ENCODE measurements at places on chromosomes 3 and 15.

DNA sequence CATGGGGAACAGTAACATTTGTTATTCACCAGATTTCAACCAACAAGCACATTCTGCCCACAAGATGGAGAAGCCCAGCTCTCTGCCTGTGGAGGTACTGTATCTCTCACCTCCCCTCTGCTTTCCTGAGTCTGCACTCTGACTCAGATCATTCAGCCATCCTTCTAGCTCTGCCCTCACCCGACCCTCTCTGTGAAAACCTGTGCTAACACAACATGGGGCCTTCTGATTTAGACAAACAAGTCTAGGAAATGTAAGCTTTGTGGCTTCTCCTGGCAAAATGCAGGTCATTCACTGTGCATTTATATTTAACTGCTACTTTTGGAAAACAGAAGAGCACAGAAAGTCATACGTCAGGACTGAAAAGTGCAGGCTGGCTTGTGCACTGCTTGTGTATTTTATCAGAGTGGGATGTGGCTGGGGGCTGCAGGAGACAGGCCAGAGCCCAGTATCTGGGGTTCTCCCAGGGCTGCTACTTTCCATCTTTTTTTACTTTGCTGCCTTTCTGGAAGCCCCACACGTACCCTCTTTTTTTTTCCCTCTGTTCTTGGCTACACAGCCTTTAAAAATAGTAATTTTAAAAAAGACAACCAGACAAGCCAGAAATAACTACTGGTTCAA, 50.8 kb downstream of the SUSD5 start:
- DNase-seq = no peak

DNA sequence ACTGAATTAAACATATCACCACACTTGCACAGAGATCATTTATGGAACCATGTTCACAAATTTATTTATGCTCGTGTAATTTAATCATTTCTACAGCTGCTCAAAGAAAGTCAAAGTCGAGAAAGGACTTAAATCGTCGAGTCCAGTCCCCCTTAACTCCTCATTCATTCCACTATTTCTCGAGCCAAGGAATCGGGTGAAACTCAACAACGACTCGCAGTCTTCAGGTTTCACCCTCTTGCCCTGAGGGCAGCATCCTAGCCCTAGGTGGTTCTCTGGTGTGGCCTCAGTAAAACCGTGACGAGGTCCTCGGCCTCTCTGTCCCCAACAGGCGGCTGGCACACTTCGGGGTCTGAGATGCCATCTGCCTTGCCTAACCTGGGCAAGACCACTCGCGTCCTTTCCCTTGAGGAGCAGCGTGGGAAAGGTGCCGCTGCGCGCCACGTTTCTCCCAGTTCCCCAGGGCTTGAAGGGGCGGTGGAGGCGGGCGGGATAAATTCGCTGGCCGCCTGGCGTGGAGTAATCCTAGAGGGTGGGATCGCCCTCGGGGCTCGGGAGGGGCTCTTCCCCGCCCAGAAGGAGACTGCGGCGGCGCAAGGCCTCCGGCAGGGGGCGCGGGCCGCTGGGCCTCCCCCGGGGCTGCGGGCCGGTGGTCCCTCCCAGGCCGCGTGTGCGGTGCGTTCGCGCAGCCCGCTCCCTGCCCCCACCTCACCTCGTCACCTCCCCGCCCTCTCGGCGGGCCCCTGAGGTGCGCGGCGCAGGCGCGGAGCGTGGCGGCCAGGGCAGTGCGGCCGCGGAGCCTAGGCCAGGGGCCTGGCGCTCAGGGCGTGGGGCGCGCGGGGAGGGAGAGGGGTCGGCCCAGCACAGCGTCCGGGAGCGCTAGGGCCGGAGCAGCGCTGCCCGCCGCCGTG, at the start of gene ZNF639:
ZNF639 (plus strand) TSS at position 746 of the 911 bp plus-strand sequence. CDS start 5,263 bp downstream, outside the sequence.
- DNase-seq = peak; percentile 50

DNA sequence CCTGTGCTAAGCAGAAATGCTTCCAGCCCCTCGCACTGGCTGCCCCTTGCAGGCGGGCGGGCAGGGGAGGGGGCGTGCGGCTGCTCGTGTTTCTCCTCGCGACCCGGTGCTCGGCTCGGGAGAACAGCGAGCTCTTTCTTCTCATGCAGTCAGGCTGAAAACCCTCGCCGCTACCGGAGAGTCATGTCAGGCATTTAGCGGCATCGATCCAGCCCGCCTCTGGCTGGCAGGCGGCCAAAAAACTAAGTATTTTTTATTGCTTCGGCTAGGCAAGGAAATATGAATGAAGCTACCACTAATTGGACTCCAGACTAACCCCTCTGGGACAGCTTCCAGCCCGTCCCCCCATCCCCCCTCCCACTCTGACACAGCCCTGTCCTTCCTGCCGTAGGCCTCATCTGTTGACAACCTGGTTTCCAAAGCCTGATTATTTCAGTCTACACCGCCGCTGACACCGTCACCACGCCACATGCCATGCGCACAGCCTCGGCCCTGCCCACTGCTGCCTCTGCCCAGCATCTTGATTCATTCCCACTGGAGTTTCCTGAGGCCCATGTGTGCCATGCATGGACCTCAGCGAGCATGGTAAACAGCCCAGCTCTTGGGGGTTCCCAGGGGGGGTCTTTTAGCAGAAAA, 35.3 kb downstream of the TLE3 start:
- DNase-seq = no peak

GRCh38 chr3:89278302-89279025, 171.0 kb downstream of the EPHA3 start:
- DNase-seq = no peak

GRCh38 chr3:16515885-16516420, 2.5 kb upstream of the RFTN1 start:
- no peak for DNase-seq

DNA sequence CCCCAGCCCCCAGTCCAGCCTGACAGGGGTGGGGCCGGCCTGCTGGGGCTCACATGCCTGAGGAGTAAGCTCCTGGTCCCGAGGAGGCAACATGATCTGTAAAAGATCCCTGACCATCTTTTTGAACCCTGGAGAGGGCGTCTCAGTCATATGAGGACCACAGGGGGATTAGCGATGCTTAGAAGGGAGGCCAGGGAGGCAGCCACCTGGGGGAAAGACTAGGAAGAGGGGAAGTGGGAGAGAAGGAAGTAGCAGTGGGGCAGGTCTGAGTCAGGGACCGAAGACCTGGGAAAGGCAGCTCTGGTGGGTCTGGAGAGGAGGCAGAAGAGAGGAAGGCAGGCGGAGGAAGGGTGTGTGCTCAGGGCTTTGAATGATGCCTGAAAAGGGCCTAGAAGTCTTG, 18.9 kb downstream of the PIF1 start:
- DNase-seq = no peak

GRCh38 chr3:34570916-34571705, 772.7 kb downstream of the PDCD6IP start:
- DNase-seq = no peak

DNA sequence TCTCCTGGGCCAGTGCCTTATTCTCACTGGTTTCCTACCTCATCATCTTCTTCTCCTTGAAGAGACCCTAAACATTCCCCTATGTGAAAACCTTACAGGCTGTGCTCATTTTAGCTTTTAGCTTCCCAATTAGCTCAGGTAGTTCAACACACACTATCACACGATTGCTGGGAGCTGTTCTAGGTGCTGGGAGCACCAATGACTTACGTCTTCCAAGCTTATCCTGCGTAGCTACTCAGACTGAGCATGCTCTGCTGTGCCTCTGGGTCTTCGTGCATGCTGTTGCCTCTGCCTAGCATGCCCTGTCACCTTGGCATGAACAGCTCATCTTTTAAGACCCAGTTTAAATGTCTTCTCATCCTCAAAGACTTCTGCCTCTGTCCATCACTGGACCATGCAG, 55.7 kb upstream of the APEH start:
- DNase-seq = no peak

DNA sequence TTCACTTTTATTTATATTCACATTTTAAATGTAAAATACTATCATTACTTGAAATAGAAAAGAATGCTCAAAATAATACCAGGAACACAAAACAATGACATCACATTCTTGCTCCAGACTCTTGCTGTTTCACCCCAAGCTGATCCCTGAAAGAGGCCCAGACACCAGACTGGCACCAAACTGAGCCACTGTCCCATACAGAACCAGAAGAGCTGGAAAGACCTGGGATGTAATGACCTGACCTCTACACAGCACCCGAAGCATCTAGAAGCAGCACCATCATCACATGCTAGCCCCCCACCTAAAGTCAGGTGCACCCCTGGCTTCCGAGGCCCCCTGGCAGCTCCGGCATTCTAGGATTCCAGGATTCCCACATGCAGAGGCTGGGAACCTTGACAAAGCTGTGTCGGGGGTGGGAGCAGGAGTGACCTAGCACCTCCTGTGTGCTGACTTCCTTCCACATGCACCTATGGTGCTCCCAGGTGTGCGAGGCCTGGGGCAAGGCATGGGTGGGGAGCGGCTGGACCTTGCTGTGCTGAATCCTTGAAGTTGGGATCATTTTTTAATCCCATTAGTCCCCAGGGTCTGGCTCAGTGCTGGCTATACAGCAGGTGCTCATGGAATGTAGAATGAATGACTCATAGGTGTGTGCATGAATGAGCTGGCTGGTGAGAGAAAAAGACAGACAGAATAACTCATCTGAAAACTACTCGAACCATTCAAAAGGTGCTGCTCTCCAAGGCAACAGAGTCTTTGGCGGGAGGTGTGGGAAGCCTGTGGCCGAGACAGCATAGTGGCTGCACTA, 144.7 kb upstream of the IQSEC1 start:
- peak; percentile 67 for DNase-seq

DNA sequence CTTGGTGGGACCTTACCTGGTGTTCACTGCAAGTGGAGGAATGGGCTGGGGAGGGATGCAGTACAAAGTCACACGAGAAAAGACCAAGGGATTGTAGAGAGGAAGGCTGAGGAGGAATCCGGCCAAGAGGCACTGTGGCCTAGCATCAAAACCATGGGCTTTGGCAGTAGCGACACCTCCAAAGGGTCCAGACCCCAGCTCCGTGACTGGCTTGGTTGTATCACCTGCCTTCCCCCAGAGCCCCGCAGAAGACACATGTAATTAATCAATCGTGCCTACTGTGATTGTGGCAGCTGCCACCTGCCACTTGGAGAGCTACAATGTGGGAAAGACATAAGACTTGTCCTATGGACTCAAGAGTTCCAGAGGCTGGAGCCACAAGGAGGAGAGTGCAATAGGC, 54.7 kb downstream of the ST8SIA2 start:
- DNase-seq = no peak

GRCh38 chr15:67521783-67522568, 1.0 kb downstream of the C15orf61 start:
- no peak for DNase-seq

DNA sequence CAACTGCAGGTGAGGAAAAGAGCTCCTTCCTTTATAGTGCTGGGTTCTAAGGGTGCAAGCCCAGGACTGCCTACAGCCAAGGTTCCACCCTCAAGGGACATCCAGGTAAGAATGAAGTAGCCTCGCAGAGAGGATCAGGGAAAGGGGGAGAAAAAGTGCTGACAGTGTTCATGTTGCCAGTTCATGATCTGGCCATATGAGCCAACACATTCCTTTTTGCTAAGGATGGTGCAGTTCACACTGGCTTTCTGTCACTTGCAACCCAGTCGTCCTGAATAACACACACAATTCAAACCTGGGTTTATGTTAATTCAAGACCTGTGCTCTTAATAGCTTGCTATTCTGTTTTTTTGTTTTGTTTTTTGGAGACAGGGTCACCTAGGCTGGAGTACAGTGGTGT, 9.0 kb downstream of the CLN6 start:
- no peak for DNase-seq

GRCh38 chr3:71163198-71163918, 420.2 kb downstream of the FOXP1 start:
- no peak for DNase-seq

- no peak for DNase-seq
Measured at GRCh38 chr15:100726070-100726420, 123.7 kb downstream of the ASB7 start.

DNA sequence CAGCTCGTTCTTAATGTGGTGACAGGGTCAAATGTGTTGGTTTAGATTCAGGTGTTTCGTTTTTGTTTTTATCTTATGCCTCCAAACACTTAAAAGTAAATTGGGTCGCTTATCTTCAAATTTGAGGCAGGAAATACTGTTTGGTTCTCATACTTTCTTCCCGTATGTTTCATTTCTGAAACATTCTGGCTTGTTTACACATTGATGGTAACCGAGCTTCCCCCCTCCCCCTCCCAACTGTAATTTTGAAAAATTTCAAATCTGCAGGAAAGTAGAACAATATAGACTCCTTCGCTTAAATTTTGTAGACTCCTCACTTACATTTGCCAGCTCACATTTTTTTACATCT, 64.9 kb downstream of the CMTM8 start:
- DNase-seq = no peak

DNA sequence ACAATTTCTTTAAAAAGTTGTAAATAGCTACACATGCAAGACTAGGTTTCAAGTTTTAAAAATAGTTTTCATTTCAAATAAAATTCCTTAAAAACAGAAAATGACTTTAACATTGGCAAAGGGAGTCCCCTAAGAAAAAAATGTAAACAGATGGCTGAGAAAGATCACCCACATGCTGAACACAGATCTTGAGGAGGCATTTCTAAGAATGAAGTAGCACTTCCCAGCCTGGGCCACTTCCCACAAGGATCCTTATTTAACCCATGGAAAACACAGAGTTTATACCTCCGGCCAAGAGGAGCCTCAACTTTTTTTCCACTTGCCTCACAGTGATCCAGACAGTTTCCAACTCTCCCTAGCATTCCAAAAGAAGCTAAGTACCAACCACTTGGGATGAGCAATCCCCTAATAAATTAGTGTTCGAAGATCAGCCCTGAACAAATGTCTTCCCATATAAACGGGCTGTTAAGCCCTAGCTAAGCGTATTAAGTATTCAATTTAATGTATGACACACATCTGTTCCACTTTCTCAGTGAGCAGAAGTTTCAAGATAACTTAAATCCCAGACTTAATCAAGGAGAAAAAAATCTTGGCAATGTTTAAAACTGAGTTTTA, 61.4 kb downstream of the GADL1 start:
- DNase-seq = no peak

DNA sequence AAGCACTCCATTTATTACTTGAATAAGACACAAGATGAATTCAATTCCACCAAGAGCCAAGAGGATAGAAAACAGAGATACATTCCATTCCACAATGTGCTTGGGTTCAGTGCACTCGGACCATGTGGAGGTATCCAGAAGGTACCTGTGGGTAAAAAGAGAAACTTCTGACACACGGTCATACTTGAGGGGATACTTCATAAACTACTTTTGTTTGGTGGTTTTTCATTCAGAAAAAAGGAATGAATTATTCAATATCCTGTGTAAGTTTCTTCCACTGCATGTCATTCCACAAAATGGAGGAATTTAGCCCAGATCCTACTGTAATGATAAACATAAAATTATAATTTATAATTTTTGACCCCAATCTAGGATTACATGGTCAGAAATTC, 5.7 kb downstream of the TM4SF1 start:
- no peak for DNase-seq

- no peak for DNase-seq
Measured at GRCh38 chr3:134378384-134378783, 4.1 kb upstream of the AMOTL2 start.

GRCh38 chr3:99475229-99475628, 163.2 kb upstream of the COL8A1 start:
- no peak for DNase-seq

DNA sequence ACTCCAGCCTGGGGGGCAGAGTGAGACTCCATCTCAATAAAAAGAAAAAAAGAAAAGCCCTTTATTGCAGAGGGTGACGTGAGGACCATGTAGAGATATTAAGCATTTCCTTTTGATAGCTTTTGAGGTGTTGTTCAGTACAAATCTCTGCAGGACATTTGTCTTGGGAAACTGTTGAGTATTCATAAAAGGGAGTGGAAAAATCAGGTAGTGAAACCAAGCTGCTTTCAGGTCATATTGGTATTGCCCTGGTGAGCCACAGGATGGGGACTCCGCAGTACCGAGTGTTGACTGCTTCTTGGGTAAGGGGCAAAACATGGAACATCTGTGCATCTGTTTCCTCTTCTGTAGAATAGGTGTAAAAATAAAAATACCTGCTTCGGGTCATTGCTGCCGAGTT, 9.9 kb downstream of the ITPR1 start:
- DNase-seq = no peak
